ENCODE measurements at places on chromosomes 5 and 9.

DNA sequence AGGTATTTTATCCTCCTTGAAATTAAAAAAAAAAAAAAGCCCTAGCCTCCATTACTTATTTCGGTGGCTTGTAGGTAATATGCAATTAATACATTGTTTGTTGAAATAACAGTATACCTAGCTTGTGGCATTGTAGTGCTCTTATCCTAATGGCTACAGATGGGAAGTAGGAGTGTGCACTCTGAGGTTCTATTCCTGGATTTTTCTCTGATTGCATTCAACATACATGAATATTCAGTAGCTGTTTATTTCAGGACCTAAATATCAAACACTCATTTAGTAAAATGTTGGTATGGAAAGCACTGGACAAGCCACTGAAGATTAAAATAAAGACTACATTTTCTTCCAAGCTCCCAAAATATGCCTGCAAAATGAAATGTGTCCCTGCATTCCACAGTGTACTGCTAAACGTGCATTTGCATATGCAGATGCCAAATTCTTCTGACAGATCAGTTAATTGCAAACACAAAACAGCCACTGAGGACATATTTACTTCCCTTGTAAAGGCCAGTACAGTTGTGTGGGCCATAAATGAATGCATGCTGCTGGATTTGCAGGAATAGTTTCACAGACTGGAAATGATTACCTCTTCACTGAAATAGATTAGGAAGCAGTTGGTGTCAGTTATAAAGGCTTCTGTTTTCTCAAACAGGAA lies 826.1 kb downstream of the PRELID2 start:
- no peak for DNase-seq

- no peak for DNase-seq
These were observed 339.7 kb upstream of the CLINT1 start for GRCh38 chr5:158198636-158199035.

DNA sequence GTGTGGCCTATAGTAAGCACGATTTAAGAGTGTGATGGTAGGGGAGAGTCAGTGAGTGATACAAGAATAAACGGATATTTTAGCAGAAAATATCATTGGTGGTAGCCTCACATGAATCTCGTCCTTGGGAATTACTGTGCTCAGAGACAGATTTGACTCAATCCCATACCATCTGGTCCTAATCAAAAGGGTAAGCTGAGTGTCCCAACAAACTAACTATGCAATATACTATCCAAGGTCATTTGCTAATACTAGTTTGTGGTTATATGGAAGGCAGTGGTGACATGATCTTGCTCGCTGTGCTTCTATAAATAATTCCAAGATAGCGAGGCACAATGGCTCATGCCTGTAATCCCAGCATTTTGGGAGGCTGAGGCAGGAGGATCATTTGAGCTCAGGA lies 103.2 kb downstream of the TRPM6 start:
- no peak for DNase-seq

GRCh38 chr5:15260356-15261268 lies 239.4 kb upstream of the FBXL7 start:
- no peak for DNase-seq

GRCh38 chr5:53712327-53712726 lies 151.9 kb downstream of the NDUFS4 start:
- DNase-seq: no peak

DNA sequence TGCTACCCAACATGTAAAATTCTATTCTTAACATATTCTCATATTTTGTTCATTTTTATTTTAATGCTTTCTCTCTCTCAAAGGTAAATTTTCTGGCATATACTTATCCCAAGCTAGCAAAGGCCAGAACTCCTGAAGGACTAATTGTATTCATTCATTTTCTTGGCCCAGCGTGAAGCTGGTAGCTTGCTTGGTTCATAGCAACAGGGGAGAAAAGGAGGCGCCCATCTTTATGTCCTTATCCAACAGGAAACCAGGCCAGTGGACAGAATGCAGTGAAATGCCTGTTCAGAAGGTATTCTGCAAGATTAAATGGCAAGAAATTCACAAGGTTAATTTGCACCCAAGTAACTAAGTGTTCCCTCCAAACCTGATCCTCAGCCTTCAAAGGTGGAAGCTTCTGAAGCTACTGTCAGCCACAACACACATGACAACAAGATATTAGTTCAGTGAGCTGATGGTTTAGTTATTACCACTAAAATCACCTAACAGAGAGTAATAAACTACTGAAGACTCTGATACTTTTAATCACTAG lies 5.6 kb downstream of the EFNA5 start:
- DNase-seq: no peak

DNA sequence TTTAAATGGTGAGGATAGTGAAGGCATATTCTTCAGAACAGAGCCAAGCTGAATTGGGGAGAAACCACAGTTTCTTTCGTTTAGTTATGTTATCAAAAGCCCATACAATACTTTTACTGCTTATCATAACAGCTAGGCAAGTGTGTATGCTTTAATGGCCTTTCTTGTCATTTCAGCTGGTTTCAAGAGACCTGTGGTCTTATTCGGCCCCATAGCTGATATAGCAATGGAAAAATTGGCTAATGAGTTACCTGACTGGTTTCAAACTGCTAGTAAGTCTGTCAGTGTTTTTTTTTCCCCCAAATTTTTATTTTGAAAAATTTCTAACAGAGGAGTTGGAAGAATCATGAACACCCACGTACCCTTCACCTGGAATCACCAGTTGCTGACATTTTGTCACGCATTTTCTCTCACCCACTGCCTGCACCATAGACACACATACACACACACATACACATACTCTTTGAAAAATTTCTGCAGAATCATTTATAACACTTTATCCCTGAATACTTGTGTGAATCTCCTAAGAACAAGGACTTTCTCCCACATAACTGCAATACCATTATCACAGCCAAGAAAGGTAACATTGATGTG lies 63.7 kb downstream of the TJP2 start:
- no peak for DNase-seq

GRCh38 chr5:113140837-113141671 lies 164.5 kb downstream of the DCP2 start:
- no peak for DNase-seq

- no peak for DNase-seq
These were observed 51.9 kb upstream of the NMUR2 start for GRCh38 chr5:152456815-152457443.

DNA sequence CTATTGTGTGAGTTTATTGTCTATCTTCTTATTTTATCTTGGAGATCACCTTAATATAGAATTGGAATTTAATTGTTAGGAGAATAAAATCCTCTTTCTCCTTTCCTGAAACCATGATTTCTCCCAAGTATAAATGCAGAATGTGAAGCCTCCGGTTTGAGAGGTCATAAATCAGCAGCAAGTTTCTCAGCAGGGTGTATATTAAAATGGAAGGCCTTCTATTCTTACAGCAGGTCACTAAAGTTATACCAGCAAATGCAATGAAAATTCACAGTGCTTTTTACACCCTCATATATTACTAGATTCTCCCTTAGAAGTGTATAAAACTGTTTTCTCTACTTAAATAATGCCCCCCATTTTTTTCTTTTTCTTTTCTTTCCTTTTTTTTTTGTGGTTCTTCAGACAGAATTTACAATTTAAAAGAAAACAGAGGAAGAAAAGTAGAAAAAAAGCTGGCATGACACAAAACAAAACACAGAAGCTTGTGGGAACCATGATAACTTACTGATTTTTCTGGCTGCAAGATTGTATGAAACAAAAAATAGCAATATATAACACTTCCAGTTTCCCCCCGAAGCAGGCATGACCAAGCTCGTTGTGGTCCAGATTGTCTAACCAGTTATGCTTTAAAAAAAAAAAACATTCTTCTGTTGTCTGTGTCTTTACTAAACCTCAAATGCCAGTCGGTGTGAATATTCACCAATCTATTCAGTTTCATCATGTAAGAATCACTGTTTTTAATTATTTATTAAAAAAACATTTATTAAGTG lies 211.2 kb downstream of the RAB3C start:
- no peak for DNase-seq

GRCh38 chr5:121445511-121445910 lies 406.2 kb upstream of the FTMT start:
- DNase-seq: no peak

DNA sequence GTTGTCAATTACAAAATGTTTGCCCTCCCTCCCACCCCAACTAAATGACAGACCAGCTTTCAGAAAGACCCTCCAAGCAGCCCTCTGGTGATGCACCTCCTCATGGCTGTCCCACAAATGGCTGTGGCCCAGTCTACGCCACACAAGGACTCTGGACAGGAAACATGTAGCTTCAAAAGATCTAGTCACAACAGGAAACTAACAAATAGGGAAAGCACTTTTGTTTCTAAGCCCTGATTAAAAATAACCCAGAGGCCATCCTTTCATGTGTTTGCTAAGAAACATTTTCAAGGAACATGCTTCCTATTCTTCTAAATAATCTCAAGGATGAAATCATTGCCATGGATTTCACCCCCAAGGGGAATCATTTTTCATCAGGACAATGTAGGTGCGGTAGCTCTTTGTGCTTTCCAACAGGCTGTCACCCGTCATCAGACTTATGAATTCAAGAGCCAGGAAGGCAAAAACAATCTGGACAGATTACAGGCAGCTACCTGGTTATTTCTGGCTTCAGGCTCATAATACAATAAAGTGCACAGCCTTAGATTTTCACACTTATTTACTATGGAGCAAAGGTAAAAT lies 20.1 kb downstream of the PCSK1 start:
- no peak for DNase-seq
